ENCODE measurements at places on chromosomes 7 and 10. TPM values are rescaled to one million over a fixed set of nuclear protein-coding genes. Genes with fewer than 3 reads are reported as not detected.

Gene VSTM4
- not detected for total RNA-seq

Gene ARHGAP22
- total RNA-seq = 24.9 TPM

Gene RAB19
- total RNA-seq = 1.3 TPM

Gene CDNF
- total RNA-seq = 1.5 TPM

Gene RBM17
- total RNA-seq = 31.5 TPM

Gene SPACDR
- not detected for total RNA-seq

Gene OR9A2
- total RNA-seq = not detected

Gene HOXA6
- total RNA-seq = 4.7 TPM

Gene LBX1
- not detected for total RNA-seq

Gene HTR7
- 24.9 TPM for total RNA-seq

Gene ZNF37A
- total RNA-seq = 24.4 TPM

All from mammary epithelial cell (primary cell).